ENCODE measurements at places on chromosomes 11 and 22.

DNA sequence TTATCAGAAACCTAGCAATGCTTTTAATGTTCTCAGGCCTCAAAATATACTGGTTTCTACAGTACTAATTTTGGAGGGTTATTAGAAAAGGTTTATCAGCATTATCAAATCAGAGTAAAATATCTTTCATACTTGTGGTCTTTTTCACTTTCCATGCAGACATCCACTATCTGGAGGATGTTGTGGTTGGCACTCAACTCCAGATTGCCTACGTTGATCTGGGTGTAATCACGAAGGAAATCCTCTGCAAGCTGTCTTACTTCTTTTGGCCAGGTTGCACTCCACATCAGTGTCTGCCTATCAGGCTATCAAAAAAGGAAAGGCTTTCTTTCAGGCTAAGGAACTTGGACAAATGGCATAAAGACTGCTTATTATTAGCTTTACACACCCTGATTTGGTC is 11.6 kb downstream of the DDX17 start:
- DNase-seq, result no peak

GRCh38 chr11:105861225-105861624 is 160.8 kb downstream of the MSANTD4 start:
- no peak for DNase-seq

DNA sequence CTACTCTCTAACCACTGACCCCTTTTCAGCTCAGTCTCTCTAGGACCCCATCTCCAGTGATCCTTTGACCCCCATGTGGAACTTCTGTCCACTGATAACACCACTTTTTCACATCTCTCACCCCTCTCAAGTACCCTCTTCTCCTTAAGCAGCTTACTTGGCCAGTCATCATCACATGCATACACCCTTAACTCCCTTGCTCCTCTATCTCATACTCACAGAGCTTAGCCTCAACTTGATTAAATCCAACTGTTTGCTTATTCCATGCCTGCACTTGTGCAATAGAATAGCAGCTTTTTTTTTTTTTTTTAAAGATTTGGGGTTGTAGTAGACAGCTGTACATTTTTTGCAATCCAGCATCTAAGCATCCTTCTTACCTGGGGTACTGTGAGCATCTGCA is 22.2 kb downstream of the AQP11 start:
- no peak for DNase-seq

DNA sequence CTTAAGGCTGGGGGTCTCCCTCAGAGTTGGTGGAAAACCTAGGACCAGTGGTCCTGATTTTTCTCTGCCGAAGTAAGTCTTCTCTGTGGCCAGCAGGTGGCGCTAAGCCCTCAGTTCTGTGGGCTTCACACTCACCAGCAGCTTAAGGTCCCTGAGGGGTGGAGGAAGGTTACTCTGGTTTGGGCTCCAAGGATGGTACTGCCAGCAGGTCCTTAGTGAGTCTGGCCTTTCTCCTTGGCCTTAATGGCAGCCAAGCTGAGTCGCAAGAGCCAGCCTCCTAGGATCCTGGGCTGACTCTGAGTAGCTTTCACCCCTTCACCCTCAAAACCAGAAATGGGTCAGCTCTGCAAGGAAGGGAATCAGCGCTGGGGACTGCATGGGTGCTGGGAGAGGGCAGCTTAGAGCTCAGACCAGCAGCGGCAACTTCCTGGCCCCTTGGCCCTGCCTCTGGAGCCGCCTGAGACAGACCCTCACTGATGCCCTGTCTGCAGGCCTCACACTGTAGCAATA is 4.4 kb downstream of the KCNJ11 start:
- DNase-seq, result peak; percentile 75

- DNase-seq, result no peak
These were observed 22.0 kb upstream of the SYT8 start for GRCh38 chr11:1812801-1813200.

DNA sequence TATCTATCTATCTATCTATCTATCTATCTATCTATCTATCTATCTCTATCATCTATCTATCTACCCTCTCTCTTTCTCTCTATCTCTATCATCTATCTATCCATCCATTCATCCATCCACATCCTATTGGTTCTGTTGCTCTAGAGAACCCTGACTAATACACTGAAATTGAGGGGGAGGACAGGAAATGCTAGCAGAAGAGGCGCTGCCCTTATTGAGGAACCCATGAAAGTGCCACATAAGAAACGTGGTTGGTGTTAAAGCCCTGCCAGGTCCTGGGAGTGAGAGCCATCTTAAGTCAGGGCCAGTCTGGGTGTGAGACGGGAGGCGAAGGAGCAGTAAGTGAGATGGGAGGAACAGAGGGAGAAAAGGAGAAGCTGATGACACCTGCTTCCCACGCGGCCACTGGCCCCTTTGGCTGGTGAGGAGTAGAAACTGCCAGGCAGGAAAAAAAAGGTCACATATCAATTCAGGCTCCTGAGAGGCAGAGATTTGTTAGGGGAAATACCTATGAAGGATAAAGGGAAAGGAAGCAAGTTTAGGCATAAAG is 87.9 kb upstream of the PLET1 start:
- DNase-seq, result no peak

DNA sequence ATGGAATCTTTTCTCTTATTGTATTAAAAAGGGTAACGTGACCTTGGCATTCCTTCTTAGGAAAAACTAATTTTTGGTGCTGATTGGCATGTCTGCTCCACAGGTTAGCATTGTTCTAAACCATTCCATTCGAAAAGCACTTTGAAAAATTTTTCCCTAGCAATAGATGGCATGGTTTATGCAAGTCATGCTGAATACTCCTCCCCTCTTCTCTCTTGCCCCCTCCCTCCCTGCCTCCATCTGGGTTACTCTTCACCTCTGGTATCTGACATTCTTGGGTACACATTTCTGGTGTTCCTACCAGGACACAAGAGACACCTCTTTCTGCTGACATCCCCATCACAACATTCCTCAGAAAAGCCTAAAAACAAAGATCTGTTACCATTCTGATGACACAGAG is 1.5 kb upstream of the SLC22A25 start:
- no peak for DNase-seq

DNA sequence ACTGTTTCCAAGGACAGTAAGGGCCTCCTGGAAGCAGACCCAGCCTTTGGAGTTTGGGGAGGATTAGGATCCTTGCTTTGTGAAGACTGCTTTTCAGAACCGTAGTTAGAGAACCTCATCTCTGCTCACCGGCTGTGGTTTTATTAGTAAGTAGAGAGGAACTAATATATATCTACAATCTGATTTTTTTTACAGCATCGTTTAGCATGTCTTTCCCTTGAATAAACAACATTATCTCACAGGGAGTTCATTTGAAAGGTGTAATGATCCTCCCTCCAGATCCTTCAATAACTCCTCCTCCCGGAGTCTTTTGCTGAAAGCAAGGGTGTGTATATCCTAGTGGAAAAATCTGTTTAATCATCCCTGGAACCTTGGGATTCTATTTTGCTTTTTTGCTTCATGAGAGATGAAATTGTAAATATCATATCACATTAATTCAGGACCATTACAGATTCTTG is 132.7 kb downstream of the DBX1 start:
- DNase-seq, result no peak

DNA sequence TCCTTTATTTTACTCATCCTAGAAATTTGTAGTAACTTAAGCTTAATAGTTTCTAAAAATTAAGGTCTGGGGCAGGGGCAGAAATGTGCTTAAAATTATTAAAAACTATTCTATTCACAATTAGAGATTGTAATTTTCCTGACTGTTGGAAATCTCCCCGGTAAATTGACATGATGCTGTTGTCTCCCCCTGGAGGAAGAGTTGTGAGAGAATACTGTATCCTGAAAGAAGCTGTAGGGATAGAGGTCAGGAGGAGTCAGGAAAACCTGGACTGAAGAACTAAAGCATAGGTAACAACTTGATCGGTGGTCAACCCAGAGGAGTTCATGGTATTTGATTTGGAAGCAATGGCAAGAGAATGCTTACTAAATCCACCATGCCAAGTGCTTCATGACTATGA is 16.2 kb upstream of the ESAM start:
- no peak for DNase-seq

GRCh38 chr22:30310881-30311771 is 15.6 kb downstream of the TBC1D10A start:
- DNase-seq, result no peak

DNA sequence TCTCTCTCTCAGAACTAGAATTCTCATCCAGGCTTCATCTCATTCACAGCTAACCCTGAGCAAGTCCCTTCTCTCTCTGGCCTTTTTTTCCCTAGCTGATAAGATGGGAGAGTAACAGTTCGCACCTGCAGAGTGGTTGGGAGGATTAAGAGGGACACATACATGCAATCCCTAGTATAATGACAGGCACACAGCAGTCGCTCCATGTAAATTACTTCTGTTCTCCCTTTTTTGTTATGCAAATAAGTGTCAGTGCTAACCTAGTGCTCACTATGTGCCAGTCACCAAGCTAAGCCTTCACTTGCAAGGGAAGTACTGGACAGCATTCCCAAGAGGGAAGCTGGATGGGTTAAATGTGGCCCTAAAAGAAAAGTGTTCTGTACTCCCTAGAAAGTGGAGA is 63.4 kb downstream of the TENM4 start:
- DNase-seq, result no peak

- DNase-seq, result no peak
These were observed 14.9 kb downstream of the TP53AIP1 start for GRCh38 chr11:128927683-128928336.

- no peak for DNase-seq
These were observed 10.2 kb downstream of the YPEL4 start for GRCh38 chr11:57639321-57640067.

GRCh38 chr11:14446701-14447169 is 52.9 kb downstream of the COPB1 start:
- DNase-seq, result no peak

- DNase-seq, result no peak
These were observed 212.3 kb upstream of the ZBED5 start for GRCh38 chr11:11069841-11070835.

GRCh38 chr22:37173709-37174108 is 14.3 kb downstream of the C1QTNF6 start:
- DNase-seq, result no peak

- DNase-seq, result no peak
These were observed 188.4 kb downstream of the ARHGAP42 start for GRCh38 chr11:100875521-100875869.

GRCh38 chr11:33320016-33320813 is 63.0 kb downstream of the HIPK3 start:
- no peak for DNase-seq

DNA sequence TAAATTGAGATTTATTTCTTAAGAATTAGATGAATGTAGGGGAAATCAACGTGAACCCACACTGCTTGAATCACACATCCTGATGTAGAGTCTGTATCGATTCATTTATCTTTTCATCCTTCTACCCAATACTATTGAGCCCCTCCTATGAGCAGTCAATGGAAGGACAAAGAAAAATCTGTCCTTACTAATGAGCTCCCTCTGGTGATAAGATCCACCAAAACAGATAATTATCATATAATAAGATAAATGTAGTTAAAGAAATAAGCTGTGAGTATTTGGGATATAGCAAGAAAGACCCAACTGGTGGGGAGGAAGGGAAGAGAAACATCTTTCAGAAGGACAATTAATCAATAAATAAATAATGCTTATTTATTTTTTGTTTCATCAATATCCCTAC is 385.1 kb upstream of the CCDC90B start:
- DNase-seq, result no peak

DNA sequence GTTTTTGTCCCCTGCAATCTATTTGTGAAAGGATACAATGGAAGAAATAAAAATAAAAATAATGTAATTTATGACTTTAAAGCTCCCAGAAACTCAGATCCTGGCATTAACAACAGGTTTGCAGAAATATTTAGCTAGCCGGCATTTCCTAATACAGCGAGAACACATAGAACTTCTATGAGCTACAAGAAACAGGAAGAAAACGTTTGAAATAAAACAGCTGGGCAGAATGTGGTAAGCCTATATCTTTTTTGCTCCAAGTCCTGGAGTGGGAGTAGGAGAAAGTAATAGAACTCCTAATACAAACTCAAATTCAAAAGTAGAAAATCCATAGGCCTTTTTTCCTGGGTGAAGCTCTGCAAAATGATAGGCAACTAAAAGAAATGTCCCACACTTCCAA is 29.6 kb upstream of the FIBIN start:
- no peak for DNase-seq

DNA sequence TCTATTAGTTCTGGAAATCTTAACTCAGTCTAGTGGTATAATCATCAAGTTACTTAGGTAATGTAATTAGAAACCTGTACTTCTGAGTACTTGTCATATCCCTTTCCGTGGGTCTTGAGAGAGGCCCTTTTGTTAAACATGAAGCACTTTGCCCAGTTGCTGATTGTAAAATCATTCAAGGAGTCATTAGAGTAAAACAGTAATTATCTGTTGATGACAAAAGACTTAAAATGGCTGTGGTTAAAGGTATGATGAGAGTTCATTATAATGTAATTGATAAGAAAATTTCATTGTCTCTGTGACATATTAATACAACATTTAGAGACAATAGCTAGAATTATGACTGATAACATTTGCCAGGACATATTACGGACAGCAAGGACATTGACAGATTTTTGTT is 34.3 kb downstream of the PRR5L start:
- DNase-seq, result no peak

DNA sequence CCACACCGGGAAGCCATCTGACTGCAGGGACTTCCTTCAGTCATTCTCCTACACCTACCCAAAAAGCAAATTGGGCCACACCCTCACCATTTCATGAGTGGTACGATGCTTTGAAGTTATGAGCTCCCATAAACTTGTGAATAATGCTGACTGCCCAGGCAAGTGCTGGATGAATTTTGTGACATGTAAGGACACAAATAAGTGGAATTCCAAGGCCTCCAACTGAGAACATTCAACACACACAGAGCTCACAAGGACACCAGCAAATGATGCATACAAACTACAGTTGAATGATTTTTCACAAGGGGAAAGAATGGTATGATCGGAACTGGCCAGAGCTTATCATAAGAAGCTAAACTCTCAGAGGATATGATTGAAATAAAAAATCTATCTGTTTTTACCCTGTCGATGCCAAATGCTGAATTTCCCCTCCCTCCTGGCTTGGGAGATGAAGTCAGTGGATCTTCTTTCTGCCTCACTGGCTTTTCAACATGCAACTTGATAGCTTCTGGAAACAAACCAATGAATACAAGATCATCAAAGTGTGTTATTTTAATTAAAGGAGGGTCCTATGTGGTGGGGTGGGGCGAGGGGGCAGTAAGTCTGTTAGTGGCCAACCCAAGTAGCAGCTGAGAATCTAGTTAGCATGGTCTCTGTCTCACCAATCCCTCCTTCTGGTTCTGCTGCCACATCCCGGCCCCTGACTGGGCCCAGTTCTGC is 123.8 kb downstream of the WT1 start:
- no peak for DNase-seq

DNA sequence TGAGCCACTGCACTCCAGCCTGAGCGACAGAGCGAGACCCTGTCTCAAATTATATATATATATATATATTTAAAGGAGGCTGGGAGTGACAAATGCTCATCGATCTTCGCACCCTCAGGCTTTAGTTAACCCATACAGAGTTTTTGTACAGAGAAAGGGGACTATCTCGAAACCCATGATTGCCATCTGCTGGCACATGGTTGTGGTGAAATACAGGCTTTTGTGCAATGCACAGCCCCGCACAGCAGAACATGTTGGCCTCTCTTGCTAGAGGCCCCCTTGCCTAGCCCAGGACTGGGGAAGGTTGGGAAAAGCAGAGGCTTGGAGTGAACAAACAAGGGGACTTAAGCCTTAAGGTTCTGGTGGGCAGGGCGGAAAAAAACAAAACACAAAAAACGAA is 3.6 kb downstream of the MYBPC3 start:
- no peak for DNase-seq
